ENCODE measurements at places on chromosomes 1 and 21.

DNA sequence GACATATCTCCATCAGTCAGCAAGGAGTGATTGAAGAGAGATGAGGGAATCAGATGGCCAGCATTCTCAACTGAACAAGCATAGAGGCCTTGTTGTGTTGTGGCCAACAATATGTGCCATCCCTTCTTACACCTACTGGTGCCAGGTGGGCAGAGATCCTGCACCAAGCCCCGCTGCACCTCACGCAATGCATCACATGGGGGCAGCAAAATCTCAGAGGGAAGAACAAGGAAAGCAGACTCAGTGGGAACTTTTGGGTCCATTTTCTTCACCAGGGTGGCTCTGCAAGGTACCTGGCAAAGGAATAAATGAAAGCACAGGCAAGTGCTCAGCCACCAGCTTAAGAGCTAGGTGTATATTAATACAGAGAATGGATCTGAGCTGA, 33.2 kb downstream of the HSD3B2 start:
- no peak for DNase-seq

- no peak for DNase-seq
Observed at GRCh38 chr1:24709791-24710441, 35.3 kb upstream of the CLIC4 start.

DNA sequence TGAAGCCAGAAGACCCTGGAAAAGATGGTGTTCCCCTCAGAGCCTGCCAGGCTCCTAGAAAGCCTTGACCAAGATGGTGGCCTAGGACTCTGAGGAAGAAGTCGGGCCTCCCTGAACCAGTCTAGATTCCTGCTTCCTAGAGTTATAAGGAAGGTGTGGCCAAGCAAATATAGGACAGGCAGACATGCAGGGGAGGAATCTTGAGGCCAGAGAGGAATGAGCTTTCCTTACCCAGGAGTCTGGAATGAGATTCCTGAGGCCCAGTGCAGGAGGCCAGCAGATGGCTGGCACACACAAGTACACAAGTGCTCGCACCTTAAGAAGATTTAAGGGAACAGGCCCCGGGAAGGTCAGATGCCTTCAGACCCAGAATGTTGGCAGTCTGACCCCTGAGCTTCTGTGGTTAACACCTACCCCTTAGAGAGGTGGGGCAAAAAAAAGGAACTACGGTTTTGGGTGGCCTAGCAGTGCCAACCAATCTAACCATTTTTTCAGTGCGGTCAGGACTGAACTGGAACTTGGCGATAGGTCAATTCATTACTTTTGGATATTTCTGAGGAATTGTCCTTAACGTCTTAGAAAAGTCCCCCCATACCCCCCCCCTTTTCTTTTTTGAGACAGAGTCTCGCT, 73.3 kb downstream of the MDM4 start:
- DNase-seq = no peak

DNA sequence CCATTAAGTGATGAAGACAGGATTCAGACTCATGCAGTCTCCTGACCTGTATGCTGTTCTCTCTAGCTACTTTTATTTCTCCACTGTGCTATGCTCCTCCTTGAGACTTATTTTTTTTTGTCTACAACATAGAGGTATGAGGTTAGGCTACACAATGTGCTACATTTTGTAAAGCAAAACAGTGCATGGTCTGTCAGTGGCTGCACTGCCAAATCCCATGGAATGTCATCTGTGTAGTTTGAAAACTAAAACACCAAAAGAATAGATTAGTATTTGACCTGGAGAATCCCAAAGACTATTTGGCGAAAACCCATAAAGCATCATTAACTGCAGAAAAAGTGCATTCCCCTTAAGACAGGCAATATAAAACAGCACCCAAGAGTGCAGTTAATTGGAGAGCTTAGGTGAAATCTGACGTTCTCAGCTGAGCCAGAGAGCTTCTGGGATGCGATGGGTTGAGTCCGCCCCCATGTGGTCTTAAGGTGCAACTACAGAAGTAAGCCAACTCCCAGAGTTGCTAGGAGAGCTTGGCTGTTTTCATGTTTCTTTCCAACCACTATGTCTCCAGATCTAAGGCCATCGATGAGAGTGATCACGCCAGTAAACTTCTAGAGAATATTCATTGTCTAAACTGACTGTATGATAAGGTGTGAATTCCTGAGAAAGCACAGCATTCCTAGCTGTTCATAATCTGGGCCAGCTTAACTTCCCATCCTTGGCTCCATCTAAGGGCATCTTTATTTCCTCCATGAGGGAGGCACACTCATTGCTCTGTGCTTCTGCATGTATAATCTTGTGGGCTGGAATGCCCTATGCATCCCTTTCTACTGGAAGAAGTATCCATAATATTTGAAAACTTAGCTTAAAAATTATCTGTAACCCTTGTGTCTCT, 20.7 kb upstream of the CYP2J2 start:
- peak; percentile 20 for DNase-seq

GRCh38 chr1:3115275-3116149, 46.5 kb downstream of the PRDM16 start:
- DNase-seq = no peak

DNA sequence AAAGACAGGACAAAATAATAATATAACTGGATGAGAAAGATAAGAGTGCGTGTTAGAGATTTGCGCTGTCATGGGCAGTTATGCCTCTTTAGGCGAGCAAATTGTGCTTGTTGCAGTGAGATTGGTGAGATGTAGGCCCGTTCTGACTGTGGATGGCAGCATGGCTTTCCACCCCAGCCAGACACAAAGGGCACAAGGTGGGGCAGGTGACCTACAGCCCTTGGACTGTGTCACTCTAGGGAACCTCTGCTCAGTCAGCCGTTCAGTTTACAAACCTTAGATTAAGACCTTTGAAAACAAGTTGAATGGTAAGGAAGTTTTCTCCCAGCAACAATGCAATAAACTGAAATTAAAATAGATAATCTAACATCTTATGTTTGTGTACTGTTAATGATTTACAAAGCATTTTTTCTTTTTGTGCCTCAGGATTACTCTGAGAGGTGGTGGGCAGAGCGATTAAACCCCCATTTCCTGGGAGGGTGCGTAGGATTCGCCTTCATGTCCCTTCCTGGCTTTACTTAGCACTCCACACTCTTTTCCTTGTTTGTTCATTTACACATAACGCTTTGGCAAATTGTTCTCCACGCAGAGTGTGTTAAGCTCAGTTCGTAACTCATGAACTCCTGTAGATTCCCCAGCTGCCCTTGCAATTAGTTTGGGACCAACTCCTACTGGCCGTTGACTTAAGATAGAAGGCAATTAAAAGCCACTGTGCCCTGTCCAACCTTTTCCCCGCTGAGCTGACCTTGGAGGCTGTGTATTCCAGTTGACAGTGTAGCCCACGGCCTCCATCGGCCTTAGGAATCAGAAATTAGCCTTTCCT, 58.1 kb upstream of the IGSF5 start:
- no peak for DNase-seq

- no peak for DNase-seq
Observed at GRCh38 chr1:37438869-37439343, 35.5 kb upstream of the ZC3H12A start.

DNA sequence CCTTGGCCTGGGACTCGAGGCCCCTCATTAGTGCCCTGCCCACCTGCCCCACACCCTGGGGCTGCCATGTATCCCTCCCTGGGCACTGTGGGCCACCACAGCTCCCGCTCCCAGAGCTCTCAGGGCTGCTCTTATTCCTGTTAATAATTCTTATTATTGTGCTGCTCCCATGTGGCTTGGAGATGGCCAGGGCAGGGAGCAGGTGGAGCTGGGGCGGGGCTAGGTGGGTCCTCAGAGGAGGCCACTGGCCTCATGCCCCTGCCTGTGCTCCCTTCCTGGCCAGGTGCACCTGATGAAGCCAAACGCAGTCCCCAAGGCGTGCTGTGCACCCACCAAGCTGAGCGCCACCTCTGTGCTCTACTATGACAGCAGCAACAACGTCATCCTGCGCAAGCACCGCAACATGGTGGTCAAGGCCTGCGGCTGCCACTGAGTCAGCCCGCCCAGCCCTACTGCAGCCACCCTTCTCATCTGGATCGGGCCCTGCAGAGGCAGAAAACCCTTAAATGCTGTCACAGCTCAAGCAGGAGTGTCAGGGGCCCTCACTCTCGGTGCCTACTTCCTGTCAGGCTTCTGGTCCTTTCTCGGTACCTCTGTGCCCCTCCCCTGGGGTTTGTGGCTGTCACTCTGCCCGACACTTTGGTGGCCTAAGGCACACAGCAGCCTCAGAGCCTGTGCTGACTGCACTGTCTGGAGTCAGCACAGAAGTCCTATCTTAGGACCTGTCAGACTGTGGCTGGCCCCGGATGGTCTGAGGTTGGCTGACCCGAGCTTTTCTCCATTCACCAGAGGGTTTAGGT, 34.1 kb downstream of the BMP8A start:
- DNase-seq = peak; percentile 63

DNA sequence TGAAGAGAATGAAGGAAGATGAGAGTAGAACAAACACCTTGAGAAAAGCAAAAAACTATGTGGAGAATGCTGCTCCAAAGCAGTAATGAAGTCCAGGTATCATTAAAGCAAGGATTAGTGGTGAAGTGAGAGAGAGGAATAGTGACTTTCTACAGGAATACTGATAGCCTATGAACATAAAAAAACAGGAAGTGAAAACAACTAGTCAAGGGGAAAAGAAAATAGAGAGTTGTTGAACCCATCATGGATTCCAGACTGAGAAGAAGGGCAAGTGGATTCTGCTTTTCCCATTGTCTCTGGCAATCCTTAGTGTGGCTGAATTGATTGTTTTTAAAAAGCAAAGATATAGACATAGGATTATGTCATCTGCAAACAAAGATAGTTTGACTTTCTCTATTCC, 119.9 kb upstream of the LHX8 start:
- DNase-seq = no peak

DNA sequence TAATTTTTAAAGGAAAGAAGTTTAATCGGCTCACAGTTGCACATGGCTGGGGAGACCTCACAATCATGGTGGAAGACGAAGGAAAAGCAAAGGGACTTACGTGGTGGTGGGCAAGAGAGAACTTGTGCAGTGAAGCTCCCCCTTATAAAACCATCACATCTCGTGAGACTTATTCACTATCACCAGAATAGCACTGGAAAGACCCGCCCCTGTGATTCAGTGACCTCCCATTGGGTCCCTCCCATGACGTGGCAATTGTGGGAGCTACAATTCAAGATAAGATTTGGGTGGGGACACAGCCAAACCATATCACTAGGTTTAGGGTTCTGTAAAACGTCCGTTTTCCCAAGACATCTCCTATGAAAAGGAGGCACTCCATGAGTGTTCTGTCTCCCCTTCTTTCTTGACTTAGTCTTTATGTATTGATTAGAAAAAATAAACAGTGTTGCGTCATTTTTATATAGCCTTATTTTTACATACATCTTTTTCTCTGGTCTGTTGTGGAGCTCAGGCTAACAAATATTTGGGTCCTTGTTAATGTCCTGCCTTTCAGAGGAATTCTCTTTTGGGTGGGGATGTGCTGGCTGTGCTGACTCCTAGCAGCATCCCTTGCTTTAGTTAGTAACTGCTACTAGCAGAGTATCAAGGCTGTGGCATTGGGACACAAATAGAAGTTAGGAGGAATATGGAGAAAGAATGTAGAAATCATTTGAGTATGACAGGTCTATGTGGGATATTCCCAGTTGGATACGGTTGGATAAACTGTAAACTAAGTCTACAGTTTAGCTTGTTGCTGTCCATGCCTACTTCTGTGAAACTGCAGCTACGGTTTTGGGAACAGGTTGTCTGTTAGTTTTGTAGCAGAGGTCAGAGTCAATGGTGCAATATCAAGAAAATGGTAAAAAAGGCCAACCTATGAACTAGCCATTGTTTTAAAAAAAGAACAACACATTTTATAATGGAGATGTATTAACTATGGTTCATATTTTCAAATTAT, 23.5 kb downstream of the BACH1 start:
- DNase-seq = no peak

DNA sequence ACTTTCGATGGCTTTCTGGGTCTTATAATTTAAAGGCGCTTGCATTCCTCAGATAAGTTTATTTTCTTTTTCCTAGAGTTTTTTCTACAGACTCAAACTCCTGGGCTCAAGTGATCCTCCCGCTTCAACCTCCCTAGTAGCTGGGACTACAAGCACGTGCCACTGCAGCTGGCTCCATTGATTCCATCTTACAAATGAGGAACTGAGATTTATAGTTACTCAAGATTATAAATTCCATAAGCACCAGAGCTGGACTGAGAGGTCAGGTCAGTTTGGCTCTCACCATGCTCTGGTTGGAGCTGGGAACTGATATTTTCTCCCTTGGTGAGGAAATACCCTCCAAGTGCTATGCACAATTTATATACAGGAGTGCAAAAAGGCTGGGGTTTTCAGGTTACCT, 13.4 kb upstream of the PRPF38B start:
- DNase-seq = no peak

- DNase-seq = no peak
Observed at GRCh38 chr1:79128722-79129121, 122.2 kb upstream of the ADGRL4 start.

GRCh38 chr1:101247404-101248287, 10.8 kb downstream of the S1PR1 start:
- peak; percentile 86 for DNase-seq

DNA sequence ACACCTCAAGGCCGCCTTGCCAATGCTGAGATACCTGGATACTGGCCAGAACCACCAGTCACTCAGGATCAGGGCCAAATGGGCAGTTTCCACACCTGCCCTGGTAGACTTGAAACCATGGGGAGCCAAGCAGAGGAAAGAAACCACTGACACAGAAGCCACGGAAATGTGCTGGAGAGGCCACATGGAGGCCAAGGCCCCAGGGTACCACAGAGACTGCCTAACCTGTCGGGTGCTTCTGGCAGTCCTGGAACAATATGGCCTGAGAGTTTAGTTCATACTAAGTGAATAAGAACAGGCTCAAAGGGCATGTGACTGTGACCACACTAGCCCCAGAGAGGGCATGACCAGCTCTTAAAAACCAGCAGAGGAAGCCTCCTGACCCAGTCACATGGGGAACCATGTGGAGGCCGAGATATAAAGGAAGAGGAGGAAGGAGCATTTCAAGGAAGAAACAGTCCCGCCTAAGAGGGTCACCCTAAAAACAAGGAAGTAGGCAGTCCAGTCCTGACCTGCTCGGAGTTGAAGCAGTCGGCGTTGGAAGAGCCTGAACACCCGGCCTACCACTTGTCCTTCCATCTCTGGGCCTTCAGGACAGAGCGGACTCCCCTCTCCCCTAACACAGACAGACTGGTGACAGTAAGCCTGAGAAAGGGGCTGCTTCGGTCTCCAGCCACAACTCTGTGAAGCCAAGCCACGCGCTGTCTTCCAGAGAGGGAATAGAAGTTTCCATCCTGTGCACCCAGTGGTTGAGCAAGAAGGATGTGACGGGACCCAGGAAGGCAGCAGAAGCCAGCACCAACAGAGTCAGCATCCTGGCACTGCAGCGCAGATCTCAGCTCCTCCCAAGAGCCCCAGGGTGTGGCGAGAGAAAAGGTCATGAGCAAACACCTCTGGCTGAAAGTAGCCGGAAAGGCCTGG, at the start of gene DENND2D:
TSS of gene DENND2D (minus strand) at position 766 of the 921 bp plus-strand sequence. CDS start at position 579, 187 bp downstream.
- no peak for DNase-seq

GRCh38 chr1:50976111-50976889, 6.3 kb downstream of the CDKN2C start:
- DNase-seq = no peak
